Fibroblast of skin of abdomen (primary cell): ENCODE measurements at places on chromosomes 4 and X.

GRCh38 chrX:69231903-69232302 lies 66.7 kb upstream of the PJA1 start:
- DNase-seq: no peak

- DNase-seq: no peak
Measured at GRCh38 chrX:70219938-70220764, 14.3 kb upstream of the AWAT1 start.

GRCh38 chr4:135282676-135283075 lies 1081.1 kb upstream of the PABPC4L start:
- DNase-seq: peak; percentile 17

- no peak for DNase-seq
Measured at GRCh38 chrX:26557691-26558321, 341.8 kb downstream of the MAGEB5 start.

DNA sequence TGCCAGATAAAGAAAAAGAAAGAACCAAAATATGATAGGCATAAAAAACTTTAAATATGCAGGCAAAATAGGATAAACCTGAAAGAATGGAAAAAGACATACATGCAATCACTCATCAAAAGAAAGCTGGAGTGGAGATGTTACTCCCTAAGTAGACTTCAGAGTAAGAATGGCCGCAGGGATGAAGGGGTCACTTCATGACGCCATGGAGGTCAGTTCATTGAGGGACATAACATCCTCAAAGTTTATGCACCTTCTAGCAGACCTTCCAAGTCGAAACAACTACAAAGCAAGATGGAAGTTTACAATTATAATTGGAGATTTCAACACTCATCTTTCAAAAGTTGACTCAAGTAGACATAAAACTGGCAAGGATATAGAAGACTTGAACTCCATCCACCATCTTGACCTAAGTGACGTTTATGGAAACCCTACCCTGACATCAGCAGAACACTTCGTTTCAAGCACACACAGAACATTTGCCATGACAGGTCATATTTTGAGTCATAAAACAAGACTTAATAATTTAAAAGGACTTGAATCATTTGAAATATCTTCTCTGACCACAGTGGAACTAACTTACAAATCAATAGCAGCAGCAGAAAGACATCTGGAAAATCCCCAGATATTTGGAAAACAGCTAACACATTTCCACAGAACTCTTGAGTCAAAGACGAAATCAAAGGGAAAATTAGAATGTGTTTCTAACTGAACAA lies 106.0 kb upstream of the LRPAP1 start:
- no peak for DNase-seq

DNA sequence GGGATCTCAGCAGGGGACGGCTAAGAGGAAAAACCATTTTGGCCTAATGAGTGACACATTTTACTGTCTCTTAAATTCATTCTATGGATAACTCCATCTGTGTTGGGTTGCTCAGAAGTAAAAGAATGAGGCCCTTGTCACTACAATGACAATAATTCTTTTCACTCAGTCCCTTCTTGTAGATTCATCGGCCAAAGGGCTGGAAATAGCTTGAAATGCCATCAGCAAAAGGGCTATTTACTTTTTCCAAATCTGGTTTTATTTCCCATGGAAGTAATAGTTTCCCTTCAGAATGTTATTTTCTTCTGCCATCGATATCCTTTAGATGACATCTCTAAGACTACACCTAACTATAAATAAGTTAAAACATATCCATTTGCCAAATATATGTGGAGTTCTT lies 7.4 kb downstream of the MEPE start:
- DNase-seq: no peak

GRCh38 chrX:123871309-123871708 lies 11.5 kb downstream of the XIAP start:
- no peak for DNase-seq

- no peak for DNase-seq
Measured at GRCh38 chr4:104591510-104591911, 96.8 kb upstream of the CXXC4 start.

DNA sequence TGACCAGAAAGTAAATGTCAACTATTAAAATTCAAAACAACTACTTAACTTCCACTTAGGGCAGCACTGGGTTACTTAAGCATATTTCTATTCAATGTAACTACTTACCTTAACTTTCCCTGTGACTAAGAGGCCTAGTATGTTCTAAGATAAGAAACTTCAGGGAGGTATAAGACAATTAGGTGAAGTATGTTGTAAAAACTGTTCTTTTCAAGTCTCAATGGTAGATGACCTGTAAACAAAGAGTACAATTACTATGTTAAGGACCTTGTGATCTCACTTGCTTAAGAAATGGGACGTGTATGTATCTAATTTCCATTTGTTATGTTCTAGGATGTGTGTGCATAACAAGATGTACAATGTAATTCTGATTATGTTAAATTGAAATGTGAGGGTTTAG lies 960.5 kb downstream of the CCSER1 start:
- DNase-seq: no peak

DNA sequence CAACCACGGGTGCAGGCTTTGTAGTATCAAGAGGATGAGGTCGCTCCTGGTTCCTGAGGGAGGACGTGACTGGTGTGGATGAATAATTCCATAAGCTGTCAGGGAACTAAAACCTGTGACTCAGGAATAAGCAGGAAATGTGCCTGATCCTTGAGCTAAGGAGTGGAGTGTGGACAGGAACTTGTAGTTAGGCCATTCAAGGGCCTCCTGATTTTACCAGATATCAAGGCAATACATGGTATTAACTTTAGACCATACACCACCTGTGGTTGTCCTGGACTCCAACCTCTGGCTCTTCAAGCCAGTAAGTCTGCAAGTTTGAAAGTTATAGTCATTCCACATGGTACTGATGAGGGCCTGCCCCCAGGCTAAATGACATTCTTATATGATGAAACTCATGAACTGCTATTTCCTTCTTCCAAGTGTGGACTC lies 12.1 kb upstream of the ING2 start:
- DNase-seq: peak; percentile 60

DNA sequence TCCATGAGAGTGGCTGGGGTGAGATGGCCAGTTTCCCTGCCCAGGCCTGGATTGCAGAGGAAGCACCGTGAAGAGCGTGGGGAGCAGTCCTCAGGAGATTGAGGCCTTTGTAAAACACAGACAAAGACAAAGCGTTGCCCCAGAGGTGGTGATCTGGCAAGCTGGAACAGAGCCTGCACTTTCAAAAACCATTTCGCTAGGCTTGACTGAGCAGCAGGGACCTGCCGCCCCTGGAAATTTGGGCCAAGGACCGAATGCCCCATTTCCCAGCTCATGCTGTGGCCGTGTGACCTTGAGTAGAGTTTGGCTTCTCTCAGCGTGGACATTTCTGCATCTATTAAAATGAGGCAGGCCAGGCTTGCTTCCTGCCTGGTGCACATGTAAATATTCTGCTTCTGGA lies 381.4 kb downstream of the BCOR start:
- no peak for DNase-seq

- no peak for DNase-seq
Measured at GRCh38 chrX:1172496-1172895, 40.0 kb downstream of the CRLF2 start.

DNA sequence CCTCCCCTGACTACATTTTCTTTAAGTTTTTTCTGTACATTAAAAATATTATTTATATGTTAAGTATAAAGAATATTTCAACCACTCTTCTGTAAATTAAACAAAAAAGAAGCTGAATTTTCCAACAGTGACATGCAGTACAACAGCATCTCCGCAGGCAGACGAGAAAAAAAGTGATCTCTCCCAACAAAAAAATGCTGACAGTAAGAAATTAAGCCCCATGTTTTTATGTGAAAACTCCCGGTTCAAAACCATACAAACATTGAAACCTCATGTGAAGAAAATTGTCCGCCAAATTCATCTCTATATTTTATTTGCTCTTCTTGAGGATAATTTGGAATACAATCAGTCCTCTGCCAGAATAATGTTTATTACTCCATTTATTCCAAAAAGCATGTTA lies 20.1 kb upstream of the CD99 start:
- DNase-seq: no peak

GRCh38 chr4:57607566-57608180 lies 497.5 kb upstream of the IGFBP7 start:
- no peak for DNase-seq

DNA sequence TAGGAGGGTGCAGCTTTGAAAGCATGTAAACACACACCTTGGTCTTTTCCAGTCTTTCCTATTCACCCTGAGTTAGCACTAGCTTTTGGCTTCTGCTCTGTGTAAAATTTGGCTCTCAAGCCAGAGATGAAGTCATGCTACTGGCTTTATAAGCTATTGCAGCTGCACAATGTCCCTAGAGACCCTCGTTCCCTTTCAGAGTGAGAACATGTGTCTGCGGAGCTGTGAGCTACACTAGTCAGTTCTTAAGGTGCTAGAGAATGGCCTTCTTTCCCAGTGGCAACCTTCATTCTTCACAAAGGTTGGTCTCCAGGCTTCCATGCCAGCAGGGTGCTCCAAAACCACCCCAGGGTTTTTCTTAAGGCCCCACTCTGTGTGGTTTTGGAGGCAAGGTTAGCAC lies 199.1 kb downstream of the SPATA18 start:
- peak; percentile 73 for DNase-seq

DNA sequence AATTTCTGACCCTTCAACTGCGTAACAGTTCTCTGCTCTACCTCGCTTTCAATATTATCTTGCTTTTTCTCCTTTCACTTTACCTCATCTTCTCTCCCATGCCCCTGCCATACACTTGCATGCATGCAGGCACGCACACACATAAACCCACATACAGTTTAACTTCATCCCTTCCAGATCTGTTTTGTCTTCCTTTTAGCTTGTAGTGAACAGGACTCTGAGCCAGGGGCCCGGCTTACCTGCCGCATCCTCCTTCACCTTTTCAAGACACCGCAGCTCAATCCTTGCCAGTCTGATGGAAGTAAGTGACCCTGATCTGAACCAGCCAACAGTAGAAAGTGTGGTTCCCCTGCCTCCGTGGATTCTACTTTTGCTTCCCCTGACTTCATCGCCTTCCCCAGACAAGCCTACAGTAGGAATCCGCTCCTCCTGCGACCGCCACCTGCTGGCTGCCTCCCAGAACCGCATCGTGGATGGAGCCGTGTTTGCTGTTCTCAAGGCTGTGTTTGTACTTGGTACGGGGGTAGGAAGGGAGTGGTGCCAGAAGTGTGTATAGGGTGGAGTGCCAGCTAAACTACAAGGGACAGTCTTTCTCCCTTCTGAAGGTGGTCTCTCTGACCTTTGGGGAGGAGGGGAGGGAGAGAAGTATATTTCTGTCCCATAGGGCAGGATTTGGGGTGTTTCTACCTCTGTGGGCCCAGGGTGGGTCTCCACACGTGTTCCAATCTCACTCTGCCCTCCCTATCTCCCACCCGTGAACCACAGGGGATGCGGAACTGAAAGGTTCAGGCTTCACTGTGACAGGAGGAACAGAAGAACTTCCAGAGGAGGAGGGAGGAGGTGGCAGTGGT lies 10.7 kb downstream of the MED12 start:
- peak; percentile 39 for DNase-seq

DNA sequence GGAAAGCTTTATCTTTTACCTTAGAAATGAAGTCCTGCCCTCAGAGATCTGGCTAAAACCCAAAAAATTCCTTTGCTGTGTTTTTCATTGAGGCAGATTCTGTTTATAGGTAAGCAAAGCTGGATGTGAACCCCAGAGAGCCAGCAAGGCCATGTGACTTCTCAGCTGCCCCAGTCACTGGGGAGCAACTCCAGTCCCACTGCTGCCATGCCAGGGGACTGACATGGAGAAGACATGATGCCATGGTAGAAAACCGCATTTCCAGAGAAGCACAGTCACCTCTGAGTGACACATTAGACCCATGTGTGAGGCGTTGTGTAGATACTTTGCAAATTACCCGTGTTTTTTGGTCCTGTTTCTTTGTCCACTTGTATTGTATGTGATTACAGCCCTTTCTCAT lies 45.4 kb downstream of the PTTG2 start:
- DNase-seq: no peak

DNA sequence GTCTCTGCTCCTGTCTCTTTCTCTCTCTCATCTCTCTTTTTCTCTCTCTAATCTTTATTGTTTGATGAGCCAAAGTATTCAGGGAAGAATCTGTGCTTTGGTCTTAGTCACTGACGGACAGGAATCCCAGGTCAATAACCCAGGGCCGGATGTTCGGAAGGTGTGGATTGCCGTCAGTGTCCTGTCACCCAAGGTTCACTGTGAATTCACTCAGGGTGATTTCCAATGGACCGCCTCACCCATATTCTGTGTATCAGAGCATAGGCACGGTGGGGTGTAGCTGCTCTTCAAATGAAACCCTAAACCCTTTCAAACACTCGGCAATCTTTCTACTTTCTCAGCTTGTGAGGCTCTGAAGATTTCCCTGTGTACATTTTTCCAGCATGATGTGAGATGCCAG lies 144.6 kb upstream of the GPC4 start:
- no peak for DNase-seq

DNA sequence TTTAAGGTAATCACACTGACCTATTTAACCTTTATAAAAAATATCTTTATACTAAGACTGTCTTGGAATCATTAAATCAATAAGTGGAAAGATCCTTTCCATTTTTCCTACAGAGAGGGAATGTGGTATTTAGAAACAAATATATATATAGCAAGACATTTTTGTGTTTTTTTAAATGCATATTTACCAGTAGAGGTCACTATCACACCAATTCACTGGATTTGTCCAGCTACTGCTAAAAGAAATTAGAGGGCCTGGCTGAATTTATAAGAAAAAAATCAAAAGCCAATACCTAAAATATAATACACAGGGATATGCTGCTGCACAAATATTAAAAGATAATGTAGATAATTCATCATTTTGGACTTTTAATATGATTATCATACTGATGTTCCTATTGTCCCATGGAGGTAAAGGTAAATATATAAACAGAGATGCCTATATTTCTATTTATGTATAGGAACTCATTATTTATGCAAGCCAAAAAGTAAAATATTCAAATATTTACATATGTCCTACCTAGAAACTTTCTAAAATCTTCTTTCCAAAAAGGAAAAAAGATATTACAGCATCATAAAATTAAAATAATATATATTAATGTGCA lies 69.5 kb downstream of the PDE5A start:
- peak; percentile 61 for DNase-seq

GRCh38 chr4:124710015-124710741 lies 2.4 kb downstream of the ANKRD50 start:
- peak; percentile 6 for DNase-seq

DNA sequence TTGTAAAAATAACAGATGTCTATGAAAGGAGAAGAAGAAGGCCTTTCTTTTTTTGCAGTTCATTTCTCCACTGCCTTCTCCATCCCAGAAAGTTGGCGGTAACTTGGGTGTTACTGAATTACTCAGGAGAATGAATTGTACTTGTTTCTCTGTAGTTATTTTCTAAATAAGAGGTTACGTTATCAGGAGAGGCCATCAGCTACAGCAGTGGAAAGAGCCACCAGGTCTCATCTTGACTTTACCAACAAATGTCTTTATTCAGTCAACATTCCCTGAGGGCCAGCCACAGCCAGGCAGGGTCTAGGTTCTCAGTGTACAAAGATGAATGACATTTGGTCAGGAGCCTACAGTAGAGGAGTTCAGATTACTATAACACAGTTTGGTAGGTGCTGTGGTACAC lies 8.1 kb downstream of the HADH start:
- no peak for DNase-seq

GRCh38 chr4:81522711-81523110 lies 51.0 kb upstream of the RASGEF1B start:
- no peak for DNase-seq

- DNase-seq: peak; percentile 61
Measured at GRCh38 chr4:22661443-22661842, 31.3 kb upstream of the GBA3 start.
